Activated CD8-positive, alpha-beta T cell treated with anti-CD3 and anti-CD28 coated beads, Interleukin-2, amount 10 ng/mL, durations not matched to agents 7 days and 5 days (primary cell): ENCODE measurements at places on chromosomes 13 and 19. TPM values are rescaled to one million over a fixed set of nuclear protein-coding genes. Genes with fewer than 3 reads are reported as not detected.

TEX29 gene
- not detected for total RNA-seq

- H3K36me3 ChIP-seq = no peaks in the 10 kb centered on the region
Measured at GRCh38 chr19:38148337-38148736, 75.7 kb downstream of the DPF1 start.

DNA sequence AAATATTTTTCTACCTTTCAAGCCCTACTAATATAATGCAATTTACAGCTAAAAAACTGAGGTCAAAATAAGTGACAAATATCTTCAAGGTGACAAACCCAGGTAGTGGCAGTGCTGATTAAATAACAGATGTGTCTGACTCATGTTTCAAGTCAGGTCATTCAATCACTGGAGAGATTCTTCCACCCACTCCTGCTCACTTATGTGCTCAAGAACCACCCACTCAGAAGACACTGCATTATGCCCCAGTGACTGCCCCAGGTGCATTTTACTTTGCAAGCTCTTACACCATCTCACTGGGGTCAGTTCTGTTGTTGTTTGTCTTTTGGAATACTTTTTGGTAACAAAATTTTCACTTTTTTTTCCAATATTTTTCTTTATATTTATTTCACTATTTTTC, 2.2 kb downstream of the ZNF100 start:
- H3K27ac ChIP-seq = no peak overlapping the region
- no peak for DNase-seq
- H3K27me3 ChIP-seq = no peaks in the 10 kb centered on the region

POP4 gene
- 101 TPM for total RNA-seq

ZNF57 gene
- total RNA-seq = 4.5 TPM
